A549 (cell line): ENCODE measurements at places on chromosomes 1 and 21. TPM values are rescaled to one million over a fixed set of nuclear protein-coding genes. Genes with fewer than 3 reads are reported as not detected.

DNA sequence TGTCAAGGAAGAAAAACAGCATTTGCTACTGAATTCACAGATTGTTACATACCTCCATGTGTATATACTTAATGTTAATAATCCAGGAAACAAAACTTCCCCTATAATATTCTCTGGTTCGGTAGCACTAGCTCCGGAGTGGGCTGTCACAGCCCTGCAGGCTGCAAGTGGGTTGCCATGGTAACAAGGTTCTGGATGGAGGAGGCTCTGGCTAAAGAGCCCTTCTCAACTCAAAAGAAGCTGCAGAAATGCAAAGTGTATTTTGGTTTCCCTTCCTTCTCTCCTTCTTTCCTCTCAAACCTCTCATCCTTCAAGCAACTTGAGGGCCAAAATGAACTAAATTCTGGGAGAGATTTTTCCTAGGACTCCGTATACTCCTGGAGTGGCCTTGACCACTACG lies 45.2 kb downstream of the ASTN1 start:
- DNase-seq = no peak

DNA sequence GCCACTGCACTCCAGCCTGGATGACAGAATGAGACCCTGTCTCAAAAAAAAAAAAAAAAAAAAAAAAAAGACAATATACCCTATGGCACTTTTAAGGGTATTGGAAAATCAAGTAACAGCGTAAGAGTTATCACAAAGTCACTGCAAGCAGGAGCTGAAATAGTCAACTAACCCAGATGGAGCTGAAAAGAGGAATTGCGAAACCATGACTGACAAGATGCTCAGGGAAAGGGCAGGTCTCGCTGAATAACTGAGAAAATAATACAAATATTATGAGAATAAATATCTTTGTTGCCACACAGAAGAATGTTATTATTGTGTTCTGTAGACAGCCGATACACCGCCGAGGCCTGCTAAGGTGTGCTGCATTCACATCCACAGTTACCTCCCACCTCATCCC lies 17.8 kb downstream of the HLCS start:
- no peak for DNase-seq

DNA sequence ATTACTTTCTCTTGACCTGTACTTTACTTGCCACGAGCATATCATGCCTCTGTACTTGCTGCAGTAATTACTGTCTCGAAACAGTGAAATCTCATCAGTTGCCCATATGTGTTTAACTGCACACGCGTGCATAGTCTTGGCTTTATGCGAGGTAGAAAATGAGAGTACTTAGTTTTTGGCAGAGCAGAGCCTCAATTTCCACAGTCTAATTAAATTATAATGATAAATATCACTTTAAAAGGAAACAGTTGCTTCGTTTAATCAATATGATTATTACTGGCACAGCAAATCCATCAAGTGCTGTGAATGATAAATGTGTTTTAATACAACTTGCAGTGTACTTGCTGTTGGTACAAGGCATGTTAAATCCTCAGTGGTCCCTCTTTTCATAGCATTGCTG lies 47.6 kb downstream of the ADARB1 start:
- no peak for DNase-seq

GRCh38 chr1:69120817-69121216 lies 446.9 kb upstream of the LRRC7 start:
- no peak for DNase-seq

- DNase-seq = no peak
Measured at GRCh38 chr1:226003502-226004170, 4.5 kb upstream of the SDE2 start.

DNA sequence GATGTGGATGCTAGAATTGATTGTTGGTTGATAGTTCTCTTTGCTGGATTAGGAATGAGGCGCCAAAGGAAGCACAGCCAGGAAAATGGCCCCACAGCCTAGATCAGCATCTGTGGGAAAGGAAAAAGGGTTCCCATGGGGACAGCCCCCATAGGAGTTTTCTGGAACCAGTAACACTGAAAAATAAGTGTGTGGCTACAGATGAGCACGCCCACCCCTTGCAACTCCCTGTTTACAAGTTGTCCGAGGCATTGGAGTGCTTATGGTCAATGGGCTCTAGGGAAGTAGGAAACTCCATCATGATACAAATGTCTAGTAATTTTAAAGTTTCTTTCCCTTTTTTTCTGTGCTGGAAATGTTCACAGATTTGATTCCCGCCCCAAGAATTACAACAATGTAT lies 23.8 kb upstream of the UBE2U start:
- no peak for DNase-seq

AIRE gene
- not detected in 3 replicates for polyA plus RNA-seq

HNRNPU gene
- 449 to 465 TPM (median 455 TPM) in 3 replicates for polyA plus RNA-seq

PADI4 gene
- not detected in 3 replicates for polyA plus RNA-seq

MPZ gene
- polyA plus RNA-seq = 0.17 to 0.45 TPM (median 0.25 TPM) in 3 replicates

SPATA17 gene
- polyA plus RNA-seq = 2.9 to 3.4 TPM (median 3.3 TPM) in 3 replicates

DMBX1 gene
- polyA plus RNA-seq = 1.1 to 2.2 TPM (median 1.7 TPM) in 3 replicates
